ENCODE measurements at places on chromosomes 7 and 10.

DNA sequence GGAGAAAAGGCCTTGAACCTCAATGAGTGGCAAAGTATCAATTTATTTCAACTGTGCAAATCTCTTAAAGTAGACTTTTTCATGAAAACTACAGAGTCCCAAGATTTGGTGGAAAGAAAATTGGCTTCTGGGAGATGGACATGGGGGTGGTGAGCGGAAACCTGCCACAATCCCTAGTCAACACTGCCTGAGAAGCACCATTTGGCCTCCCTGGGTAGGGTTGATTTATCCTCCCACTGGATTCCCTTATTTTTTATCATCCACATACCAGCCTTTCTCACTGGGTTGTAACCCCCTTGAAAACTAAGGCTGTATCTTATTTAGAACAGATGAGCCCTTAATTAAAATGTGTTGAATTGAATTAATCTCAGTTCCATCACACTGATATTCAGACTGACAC is 101.7 kb upstream of the PTN start:
- no peak for DNase-seq

DNA sequence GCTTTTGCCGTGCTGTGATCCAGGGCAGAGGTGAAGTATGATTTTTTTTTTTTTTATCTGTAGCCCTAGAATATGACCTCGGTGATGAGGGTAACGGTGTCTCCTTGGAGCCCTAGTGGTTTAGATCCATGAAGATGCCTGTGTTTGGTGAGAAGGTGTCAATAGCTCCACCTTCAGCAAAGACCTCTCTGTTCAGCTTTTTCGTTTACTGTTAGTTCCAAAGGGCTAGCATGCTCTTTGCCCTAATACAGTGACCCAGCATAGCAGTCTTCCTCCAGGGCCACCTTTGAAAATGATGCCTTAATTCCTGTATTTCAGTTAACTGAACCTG is 746 bp upstream of the MRPS16 start:
- DNase-seq: no peak

DNA sequence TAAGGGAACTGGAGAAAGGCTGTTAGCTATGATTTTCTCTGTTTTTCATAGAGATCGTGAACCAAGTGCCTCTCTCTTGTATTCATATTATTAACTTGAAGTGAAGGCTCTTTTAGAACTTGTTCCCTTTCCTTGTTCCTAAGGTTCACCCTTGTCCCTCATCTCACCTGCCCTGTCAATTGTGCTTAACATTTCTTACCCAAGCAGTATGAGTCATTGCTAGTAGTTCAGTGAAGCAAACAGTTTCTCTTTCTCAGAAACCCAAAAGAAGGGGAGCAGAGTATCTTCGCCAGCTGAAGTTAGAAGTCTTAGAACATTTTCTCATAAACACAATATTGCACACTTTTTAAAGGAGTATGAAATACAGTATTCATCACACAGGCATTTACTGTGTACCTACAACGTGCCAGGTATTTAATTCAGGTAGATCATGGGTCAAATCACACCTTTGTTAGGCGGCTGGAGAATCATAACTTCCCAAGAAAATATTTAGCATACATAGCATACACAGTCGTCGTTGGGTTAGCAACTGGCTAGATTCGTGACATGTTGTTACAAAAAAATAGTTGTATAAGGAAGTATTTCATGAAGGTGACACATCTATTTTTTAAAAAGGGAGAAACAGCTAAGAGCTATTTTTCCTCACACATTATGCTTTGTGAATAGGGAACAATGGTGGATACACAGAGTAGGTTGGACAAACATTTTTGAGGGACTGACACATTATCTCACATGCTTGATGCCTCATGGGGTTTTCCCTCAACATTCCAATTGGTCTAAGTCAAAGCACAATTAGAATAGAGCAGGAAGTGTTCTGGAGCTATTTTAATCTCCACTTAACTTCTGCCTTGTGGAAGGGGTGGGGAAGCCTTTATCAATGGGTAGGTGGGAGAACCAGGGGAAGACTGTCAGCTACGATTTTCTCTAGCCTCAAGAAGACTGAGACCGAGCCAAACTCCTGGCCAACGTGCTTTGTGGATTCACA is 13.2 kb downstream of the HDAC9 start:
- no peak for DNase-seq

- DNase-seq: no peak
Measured at GRCh38 chr7:138066954-138067394, 9.3 kb upstream of the AKR1D1 start.

- no peak for DNase-seq
Measured at GRCh38 chr7:107951896-107952295, 51.1 kb downstream of the LAMB1 start.

GRCh38 chr10:113086282-113086681 is 136.2 kb downstream of the TCF7L2 start:
- DNase-seq: no peak

Data from kidney (tissue), 22 donors.